ENCODE measurements at places on chromosomes 3 and 15.
A peak's percentile ranks its signal among the peaks of the same experiment; 100 is the strongest.

- no peak for DNase-seq
These were observed 810 bp upstream of the MEF2A start for GRCh38 chr15:99565049-99565298.

- DNase-seq, result no peak
These were observed 88.7 kb upstream of the BCL6 start for GRCh38 chr3:187833799-187834578.

- DNase-seq, result no peak
These were observed 31.9 kb upstream of the SMAD6 start for GRCh38 chr15:66670175-66670574.

- peak; percentile 77 for DNase-seq
These were observed 34.2 kb downstream of the LIMD1 start for GRCh38 chr3:45628746-45629145.

- DNase-seq, result no peak
These were observed 210.0 kb upstream of the PEX5L start for GRCh38 chr3:180246688-180247195.

DNA sequence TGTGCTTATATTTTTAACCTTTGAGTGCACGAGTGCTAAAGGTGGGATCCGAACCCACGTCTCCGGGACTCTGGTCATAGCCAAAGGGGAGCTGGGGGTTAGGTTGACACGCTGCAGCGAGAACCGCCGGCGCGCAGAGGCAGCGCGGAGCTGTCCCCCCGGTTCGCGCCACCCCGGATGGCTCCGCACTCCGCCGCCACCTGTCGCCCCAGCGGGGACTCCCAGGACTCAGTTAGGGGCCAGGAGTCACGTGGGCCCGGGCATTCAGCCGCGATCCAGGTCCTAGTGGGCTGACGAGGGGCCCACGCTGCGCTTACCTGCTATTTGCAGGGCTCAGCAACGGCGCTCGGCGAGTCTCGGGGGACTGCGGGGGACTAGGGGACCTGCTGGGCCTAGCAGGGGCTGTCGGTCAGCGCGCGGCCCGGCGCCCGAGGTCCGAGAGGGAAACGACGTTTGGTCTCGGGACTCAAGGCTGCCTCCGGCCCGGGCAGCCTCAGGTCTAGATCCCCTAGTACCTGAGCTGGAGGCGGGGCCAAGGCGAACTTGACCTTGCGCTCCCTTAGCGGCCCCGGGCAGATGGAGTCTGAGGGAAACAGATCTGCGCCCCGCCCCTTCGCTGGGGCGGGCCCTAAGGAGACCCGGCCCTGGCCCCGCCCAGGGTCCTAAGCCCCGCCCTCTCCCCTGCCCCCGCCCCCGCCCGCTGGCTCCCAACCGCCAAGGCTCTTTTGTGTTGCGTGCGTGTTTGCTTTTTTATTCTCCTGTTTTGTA lies at the start of gene NMNAT3:
NMNAT3 (minus strand) TSS at position 585 of the 768 bp plus-strand sequence. CDS start 50,248 bp downstream, outside the sequence.
- DNase-seq, result peak; percentile 84

DNA sequence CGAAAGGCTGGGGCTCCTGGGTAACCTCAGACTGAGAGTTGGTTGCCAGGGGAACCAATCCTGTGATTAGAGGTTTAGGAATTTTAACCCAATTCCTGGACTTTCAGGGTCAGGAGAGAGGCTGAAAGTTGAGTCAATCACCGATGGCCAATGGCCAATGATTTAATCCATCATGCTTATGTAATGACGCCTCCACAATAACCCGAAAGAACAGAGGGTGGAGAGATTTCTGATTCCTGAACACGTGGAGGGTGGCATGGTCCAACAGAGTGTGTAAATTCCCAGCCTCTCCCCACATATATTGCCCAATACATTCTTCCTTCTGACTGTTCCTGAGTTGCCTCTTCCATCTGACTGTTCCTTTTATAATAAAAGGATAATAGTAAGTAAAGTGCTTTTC lies 137.2 kb upstream of the CBLB start:
- DNase-seq, result no peak

GRCh38 chr3:58482917-58483636 lies 8.8 kb upstream of the KCTD6 start:
- no peak for DNase-seq

DNA sequence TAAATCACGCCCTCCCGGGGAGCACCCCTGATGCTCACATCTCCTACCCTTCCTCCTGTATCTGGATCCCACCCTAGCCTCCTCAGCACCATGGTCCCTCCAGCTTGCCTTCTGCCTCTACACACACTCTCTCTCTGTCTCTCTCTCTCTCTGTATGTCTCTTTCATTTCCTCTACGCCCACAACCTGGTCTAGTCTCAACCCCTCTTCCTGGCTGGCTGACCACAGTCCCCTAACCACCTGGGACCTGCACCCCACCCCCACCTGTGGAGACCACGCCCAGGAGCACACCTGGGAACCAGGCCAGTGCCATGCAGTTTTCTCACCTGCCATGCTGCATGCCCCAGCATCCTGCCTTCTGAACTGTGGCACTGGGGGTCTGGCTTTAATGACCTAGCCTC lies 4.0 kb upstream of the CFAP100 start:
- no peak for DNase-seq

DNA sequence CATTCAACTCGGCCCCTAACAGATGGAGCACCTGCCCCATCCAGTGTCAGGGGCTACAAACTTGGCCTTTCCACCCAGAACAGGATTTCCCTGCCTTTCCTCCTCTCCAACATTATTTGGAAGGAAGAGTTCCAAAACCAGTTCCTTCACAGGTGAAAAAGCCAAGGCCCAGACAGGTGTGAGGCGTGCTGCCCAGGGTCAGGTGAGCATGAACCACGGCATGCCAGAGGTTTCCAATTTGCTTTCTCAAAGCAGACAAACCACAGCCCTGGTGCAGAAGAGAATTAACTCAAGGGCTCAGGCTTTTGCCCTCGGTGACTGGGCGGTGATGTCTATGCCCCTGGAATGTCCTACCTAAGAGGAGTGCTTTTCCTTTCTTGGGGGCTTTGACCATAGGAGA lies 43.2 kb downstream of the LDHAL6B start:
- no peak for DNase-seq

DNA sequence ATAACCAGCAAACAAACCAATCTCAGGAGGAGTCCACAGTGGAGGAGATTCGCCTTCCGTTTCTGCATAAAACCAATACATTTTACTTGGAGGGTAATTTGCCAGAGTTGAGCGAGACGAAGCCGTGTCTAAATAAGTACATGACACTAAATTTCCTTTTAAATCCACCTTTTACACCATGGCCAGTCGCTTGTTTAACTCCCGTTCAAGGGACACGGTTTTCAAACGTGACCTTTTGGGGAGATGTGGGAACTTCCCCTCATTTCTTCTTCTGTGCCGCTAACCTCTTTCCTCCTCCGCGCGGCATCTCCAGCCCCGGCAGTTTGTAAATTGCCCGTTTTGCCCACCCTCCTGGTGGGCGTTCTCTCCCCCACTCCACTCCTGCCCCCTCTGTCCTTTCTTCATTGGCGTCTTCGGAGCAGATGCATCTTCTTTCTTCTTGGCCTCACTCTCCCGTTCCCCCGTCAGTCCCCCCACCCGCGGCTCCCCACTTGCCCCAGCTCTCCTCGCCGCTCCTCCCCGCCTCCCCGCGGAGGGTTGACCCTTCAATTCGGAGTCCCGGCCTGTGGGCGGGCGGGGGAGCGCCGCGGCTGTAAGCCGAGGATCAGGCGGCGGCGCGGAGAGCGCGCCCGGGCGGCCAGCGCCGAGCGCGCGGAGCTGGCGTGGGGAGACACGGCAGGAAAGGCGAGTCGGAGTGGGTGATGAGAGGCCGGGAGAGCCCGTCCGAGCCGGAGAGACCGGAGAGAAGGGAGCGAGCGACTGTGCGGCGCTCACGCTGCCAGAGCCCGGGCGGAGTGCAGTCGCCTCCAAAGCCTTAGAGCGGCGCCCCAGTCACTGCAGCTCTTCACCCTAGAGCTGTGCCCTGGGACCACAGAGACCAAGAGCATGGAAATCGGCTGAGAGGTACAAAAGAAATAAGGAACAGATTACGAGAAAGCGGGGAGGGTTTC lies at the start of gene NLGN1:
NLGN1 (plus strand) TSS at position 584 of the 950 bp plus-strand sequence.
- peak; percentile 41 for DNase-seq

DNA sequence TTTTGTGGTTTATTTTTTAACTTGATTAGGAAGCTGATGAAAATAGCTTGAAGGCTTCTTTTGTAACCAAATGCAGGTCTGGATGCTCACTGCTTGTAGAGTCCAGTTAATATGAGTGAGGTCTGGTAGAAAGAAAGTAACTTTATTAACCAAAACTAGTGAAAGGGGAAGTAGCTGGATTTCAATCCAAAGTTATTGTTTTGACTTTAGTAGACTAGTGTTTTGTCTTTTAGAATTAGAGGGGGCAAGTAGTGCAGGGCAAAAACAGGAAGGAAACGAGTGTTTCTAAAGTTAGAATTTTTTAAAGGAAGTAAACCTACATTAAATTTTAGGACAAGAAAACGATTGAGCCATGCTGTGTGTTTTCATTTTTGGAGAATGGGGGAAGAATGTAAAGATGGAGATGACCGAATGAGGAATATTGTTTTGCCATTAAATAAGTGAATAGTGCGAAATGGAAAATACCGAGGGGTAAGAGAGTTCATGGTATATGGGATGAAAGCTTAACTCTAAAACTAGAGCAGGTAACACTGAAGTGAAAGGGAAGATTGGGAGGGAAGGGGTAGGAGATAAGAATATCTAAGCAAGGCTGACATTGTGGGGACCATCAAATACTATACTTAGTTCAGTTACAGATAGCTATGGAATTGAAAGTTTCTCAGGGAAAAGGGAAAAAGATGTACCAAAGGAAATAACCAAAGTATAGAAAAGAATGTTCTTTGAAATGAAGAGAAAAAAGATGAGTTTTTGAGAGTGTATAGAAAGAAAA lies 40.0 kb downstream of the USP3 start:
- DNase-seq, result peak; percentile 79

- no peak for DNase-seq
These were observed 21.1 kb downstream of the OXNAD1 start for GRCh38 chr3:16286161-16286560.

DNA sequence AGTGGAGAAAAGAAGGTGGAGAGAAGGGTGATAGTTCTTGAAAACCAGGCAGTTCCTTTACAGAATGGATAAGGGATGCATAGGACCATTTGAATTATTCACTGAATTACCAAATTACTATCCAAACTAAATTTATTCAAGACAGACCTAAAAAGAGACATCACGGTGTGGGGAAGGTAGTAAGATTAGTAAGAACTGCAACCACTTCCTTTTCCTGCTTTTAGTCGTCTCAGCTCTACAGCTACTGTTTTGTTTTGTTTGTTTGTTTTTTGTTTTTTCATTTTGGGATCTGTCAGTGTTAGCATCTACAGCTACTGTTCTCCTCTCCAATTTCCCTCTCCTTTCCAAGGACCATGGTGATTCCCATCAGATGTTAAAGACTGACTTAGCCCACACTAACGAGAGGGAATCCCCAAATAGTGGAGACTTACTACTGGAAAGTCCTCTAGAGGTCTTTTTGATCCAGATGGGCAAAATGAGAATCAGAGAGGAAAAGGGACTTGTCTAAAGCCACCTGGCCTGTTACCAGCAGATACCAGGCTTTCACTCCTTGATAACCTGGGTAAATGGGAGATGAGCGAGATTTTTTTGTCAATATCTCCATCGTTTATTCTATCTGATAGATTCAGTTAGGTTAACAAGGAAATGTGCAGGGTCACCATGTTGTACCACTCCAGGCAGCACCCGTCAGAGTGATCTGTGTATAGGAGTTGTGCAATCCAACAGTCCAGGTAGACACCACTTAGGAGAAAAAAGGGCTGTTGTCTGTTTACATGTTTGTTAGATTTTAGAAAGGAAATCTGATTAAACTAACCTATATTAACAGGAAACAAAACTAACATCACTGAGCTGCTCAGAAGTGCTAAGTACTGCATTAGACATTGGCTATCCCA lies 6.0 kb downstream of the HCLS1 start:
- no peak for DNase-seq

DNA sequence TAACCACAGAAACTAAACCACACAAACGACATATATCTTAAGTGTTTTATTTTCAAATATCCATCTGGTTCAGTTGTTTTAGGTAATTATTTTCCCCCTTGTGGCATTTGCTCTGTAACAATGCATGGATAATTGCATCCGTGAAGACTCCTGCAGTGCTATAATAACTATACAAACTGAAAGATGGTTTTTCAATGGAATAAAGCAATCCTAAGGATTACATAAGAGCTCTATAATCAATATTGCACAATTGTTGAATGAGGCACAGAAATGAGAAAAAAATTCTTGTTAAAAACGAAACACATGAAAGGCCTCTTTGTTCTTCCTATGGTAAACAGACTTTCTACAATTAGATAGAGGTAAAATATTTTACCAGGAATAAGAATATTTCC lies 446.0 kb upstream of the EPHA3 start:
- no peak for DNase-seq

DNA sequence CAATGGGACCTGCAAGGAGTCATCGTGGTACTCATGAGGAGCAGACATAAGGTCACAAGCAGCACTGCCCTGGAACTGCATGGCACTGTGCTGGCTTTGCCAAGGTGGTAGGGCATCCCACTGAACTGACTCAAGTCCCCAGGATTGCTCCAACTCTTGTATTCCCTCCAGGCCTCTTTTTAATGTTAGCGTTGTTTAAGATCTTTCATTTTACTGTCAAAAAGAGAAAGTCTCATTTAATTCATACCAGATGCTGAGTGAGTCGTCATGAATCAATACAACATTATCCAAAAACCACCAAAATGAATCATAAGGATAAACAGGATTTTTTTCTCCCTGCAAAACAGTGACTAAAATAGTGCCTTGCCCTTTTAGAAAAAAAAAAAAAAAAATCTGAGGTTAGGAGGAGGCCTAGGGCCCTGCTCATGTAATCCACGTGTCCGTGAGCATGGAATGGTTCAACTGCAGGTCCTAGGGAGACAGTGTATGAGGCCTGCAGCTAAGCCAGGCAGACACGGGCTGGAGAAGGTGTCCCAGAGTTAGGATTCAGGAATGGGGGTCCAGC lies 36.7 kb upstream of the BLM start:
- DNase-seq, result no peak

DNA sequence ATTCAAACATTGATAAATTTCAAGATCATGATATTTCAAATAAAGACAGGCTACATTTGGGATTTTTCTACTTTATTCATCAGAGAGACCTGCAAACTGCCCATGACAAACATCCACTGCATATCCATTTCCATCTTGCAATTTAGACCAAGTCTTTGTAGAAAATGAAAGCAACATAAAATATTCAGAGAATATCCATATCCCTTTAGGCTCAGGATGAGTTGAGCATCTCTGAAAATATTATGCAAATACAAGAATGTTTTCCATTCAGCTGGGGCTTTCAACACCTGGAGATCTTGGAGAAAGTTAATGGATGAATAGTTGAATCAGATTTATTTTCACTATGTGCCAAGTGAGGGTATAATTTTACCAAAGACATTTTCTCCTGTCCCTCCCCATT lies 103.4 kb downstream of the TUSC7 start:
- DNase-seq, result no peak

- no peak for DNase-seq
These were observed 55.8 kb downstream of the PRKCI start for GRCh38 chr3:170277833-170278580.

Data from suppressor macrophage (primary cell).